HEK293T (cell line): ENCODE measurements at places on chromosomes 16 and 17.

DNA sequence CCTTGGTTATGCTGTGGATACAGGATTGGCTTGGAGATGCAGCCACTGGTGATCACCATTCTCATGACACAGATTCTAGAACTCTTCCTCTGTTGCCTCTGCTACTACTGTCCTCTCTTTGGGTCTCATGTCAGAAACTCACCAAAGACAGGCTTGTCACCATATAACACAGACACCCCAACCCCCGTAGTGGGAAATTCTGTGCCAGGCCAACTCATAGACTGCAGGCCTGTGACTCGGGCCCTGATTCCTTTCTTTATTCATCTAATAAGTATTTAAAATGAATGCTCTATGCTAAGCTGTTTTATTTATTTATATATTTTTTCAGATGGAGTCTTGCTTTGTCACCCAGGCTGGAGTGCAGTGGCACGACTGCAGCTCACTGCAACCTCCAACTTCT, 9.5 kb downstream of the CYB5D2 start:
- DNase-seq, result no peak

- no peak for DNase-seq
These were observed 15.0 kb upstream of the TAC4 start for GRCh38 chr17:49862781-49863331.

DNA sequence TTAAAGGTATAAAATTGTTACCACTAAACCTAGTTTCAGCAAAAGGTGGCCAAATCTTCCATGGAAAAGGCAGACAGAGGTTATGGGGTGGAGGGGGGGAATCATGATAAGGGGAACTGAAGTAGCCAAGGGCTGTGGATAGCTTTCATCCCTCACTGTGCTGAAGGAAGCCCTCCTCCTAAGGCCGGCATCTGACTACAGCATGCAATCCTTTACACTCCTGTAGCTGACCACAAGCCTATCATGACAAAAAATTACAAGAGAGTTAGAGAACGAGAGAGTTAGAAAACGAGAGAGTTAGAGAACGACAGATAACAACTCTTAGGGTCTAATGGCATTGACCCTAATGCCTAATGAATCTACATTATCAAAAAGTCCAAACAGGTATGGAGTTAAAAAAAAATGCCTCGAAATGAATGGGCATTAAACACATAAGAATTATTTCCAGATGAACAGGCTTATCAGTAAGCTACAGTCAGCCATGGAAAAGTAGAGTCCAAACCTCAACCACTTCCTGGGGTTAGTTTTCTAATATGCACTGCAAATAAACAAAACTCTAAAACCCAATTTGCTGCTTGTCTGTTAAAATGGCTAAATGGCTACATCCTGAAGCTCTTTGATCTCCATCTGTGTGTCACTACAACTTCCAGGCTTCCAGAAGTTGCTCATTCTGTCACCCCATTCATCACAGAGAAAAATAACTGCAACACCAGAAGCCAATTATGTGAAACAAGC, 29.7 kb downstream of the DUSP14 start:
- no peak for DNase-seq

GRCh38 chr16:645852-646678, 3.1 kb upstream of the WDR90 start:
- DNase-seq, result no peak

GRCh38 chr16:70430667-70431536, 8.0 kb downstream of the ST3GAL2 start:
- no peak for DNase-seq

DNA sequence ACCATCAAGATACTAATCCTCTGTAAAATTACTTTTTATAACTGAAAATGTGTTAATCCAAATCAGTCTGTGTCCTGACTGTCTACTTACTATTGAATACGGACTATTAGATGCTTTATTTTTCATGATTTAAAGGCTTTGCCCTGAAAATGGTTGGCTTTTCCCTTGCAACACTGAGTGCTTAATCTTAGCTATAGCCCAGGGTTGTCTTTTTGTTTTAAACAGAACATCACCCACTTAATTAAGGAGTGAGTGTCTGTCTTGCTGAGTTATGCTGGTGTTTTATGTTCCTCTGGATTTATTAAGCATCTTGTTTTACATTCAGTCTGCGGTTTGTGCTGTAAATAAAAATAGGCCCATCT, 11.0 kb downstream of the FTO start:
- DNase-seq, result no peak

DNA sequence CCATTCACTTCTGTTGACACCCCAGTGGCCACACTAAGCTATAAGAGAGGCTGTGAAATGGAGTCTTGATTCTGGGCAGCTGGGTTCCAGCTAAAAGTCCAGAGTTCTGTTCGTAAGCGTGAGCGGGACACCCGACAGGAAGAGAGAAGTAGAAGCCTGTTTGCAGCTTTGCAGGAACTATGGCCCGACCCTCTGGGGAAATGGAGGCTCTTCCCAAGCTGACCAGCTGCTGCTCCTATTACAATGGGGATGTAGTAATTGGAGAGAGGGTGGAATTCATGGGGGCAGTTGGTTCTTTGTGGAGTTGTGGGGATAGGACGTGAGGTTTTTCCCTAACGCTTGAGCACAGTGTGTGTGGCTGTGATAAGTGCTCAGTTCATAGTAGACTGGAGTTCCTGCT, 28.4 kb downstream of the UBALD1 start:
- no peak for DNase-seq

- DNase-seq, result no peak
These were observed 366.4 kb upstream of the ERCC4 start for GRCh38 chr16:13553453-13553985.

DNA sequence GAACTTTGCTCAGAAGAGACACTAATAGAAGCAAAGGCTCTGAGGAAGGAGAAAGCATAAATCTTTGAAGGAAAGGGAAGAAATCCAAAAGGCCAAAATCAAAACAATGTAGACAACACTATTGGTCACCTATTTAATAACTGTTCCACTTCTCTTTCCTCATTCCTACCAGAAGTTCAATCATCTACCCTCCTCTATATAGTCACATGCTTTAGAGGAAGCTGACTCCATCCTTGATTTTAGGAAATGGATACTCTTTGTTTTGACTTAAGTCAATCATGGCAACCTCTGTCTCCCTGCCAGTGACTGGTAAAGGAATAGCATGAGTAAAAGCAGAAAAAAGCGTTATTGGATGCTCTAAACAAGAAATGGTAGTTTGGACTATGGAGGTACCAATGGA, 7.3 kb downstream of the BRIP1 start:
- no peak for DNase-seq

GRCh38 chr16:88481851-88482250, 28.8 kb downstream of the ZFPM1 start:
- DNase-seq, result no peak

GRCh38 chr16:73692861-73693260, 603.8 kb upstream of the PSMD7 start:
- DNase-seq, result no peak

- DNase-seq, result no peak
These were observed 120.4 kb upstream of the LHX1 start for GRCh38 chr17:36816907-36817288.

DNA sequence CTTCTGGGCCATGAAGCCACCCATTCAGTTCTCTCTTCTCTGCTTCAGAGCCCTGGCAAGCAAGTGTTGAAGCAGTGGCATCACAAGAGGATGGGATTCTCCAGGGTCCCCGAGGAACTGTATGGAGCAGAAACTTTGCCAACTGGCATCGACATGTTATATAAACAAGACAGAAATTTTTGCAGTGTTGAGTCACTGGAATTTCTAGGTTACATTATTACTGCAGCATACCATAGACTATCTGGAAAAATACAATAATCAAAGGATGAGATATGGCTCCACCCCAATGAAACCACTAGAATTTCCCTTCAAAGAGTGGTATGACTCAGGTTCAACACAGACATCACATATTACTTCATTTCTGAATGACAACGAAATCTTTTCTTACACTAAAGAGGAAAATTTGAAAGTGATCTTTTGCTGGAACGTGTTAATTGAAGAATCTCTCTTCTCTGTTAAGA, 343.0 kb upstream of the DYNLRB2 start:
- DNase-seq, result no peak

- no peak for DNase-seq
These were observed 309 bp downstream of the DNAH2 start for GRCh38 chr17:7717756-7718350.

- no peak for DNase-seq
These were observed 677 bp upstream of the ZNHIT3 start for GRCh38 chr17:36485805-36486203.

DNA sequence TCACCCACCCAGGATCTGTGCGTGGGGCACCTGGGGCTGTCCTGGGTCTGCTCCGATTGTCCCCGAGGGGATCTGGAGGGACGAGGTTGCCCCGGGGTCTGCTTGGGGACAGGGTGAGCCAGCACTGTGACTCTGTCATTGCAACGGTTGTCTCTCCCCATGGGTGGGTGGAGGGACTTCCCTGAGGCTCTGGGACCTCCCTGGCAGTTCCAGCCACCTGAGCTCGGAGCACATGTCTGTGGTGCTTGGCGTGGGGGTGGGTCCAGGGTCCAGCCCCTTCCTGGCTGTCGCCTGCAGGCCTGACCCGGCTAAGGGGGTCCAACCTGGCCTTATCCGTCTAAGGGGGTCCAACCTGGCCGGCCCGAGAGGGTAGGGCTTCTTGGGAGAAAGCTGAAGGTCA, 8.5 kb upstream of the CBFA2T3 start:
- DNase-seq, result no peak

DNA sequence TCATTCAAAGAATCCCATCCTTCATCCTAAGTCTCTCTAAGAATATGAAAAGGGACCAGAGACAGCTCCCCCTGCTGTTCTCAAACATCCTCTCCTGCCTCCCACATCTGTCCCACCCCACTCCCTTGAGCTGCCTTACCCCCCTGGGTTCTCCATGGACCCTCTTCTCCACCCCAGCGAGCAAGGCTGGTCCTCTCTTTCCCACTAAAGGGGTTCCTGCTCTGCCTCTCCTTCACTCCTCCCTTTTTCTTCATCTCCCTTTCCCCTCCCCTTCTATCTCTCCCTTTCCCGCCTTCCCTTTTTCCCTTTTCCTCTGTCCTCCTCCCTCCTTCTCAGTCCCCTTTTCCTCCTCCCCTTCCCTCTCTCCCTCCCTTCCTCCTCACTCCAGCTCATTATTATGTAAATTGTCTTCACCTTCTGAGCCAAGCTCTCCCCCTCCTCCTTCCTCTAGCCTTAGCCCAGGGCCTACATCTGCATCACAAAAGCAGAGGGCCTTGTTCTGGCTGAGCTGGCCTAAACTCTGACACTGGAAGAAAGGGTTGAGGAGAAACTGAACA, 90.0 kb downstream of the GNAO1 start:
- DNase-seq, result peak; percentile 30

DNA sequence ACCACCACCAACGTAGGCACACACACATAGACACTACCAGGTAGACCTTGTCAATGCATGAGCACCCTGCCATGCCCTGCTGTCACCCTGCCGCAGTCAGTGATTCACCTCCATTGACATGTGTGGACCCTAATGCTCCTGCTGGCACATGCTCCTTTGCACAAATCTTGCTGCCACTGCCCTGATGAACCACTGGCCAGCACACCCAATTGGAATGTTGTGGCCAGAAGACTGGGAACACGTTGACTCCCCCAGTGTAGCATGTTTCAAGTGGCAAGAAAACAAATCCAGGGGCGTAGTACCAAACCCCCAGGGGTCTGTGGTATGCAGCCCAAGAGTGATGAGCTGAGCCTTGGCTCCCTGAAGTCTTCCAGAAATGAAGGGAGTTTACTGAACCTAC, 486.4 kb upstream of the KIF2B start:
- no peak for DNase-seq

DNA sequence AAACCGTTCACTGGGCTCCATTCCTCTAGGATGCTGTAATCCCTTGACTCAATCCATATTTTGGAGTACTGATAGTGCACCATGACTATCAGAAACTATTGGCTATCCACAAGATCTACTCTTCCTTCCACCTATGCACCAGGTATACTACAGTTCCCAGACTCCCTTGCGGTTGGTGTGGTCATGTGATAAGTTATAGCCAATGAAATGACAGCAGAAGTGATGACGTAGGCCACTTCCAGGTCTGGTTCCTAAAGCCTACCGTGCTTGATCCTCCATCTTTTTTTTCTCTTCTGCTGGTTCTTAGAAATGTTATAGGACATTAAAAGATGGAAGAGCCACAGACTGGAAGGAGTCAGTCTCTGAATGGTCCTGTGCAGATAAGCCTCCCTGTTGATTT, 278.8 kb upstream of the C16orf82 start:
- no peak for DNase-seq

GRCh38 chr17:78925662-78926555, 722 bp upstream of the TIMP2 start:
- peak; percentile 41 for DNase-seq

- DNase-seq, result peak; percentile 96
These were observed at the start of gene POLR2A for GRCh38 chr17:7484067-7484918. Gene POLR2A, plus strand, starts transcription at chr17:7484366.

- DNase-seq, result no peak
These were observed 56.2 kb downstream of the ADCY9 start for GRCh38 chr16:4060009-4060408.

GRCh38 chr16:80047842-80048241, 447.3 kb upstream of the MAF start:
- DNase-seq, result no peak

- DNase-seq, result no peak
These were observed 10.3 kb downstream of the ZNF385C start for GRCh38 chr17:42087736-42088705.

- DNase-seq, result peak; percentile 75
These were observed 52.8 kb downstream of the TOM1L2 start for GRCh38 chr17:17919169-17920107.

- no peak for DNase-seq
These were observed 4.4 kb upstream of the RAB26 start for GRCh38 chr16:2143878-2144485.

- no peak for DNase-seq
These were observed 46.8 kb downstream of the TMEM132E start for GRCh38 chr17:34626121-34626681.

- no peak for DNase-seq
These were observed 2.1 kb downstream of the RHBDL3 start for GRCh38 chr17:32267690-32268205.

- no peak for DNase-seq
These were observed 275.1 kb upstream of the HSBP1 start for GRCh38 chr16:83532634-83533033.

DNA sequence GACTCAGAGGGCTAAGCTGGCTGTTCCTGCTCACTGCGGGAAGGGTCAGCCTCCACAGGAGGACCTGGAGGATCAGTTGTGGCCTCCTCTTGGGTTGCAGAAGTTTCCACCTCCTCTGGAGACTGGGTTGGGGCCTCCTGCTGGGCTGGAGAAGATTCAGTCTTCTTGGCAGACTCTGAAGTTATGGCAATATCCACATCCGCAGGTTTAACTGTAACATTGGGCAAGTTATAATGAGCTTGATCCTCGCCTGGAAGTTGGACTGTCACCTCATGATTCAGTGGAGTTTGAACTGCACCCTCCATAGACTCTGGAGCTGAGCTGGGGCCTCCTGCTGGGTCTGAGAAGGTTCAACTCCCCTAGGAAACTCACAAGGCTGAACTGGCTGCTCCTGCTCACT, 47.6 kb upstream of the TMEM97 start:
- no peak for DNase-seq

DNA sequence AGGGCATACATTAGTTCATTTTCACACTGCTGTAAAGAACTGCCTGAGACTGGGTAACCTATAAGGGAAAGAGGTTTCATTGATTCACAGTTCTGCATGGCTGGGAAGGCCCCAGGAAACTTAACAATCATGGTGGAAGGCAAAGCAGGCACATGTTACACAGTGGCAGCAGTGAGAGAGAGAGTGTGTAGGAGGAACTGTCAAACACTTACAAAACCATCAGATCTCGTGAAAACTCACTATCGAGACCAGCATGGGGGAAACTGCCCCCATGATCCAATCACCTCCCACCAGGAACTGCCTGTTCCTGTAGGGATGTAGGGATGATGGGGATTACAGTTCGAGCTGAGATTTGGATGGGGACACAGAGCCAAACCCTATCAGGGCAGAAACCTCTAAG, 17.2 kb downstream of the NUBP1 start:
- no peak for DNase-seq
